Activated gamma-delta T cell treated with anti-CD3 and anti-CD28 coated beads, Interleukin-2, amount 50 U/mL, for 16 hours (primary cell): ENCODE measurements at places on chromosomes 5 and 9.

GRCh38 chr5:102971676-102972293, 148.2 kb downstream of the GIN1 start:
- DNase-seq: no peak

DNA sequence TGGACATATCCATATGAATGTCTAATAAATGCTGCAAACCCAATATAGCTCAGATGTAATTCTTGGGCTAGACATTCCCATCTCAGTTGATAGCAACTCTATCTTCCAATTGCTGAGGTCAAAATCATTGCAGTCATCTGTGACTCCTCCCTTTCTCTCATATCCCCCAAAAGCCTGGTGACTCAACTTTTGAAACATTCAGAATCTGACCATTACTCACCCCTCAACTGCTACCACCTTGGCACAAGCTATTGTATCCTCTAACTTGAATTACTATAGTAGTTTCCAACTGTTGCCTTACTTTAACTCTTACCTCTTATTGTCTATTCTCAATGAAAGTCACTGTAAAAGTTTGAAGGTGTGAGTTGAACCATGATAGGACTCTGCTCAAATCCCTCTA, 600.1 kb upstream of the RGMB start:
- no peak for DNase-seq

- DNase-seq: no peak
Observed at GRCh38 chr9:117974108-117974507, 269.9 kb downstream of the TLR4 start.

DNA sequence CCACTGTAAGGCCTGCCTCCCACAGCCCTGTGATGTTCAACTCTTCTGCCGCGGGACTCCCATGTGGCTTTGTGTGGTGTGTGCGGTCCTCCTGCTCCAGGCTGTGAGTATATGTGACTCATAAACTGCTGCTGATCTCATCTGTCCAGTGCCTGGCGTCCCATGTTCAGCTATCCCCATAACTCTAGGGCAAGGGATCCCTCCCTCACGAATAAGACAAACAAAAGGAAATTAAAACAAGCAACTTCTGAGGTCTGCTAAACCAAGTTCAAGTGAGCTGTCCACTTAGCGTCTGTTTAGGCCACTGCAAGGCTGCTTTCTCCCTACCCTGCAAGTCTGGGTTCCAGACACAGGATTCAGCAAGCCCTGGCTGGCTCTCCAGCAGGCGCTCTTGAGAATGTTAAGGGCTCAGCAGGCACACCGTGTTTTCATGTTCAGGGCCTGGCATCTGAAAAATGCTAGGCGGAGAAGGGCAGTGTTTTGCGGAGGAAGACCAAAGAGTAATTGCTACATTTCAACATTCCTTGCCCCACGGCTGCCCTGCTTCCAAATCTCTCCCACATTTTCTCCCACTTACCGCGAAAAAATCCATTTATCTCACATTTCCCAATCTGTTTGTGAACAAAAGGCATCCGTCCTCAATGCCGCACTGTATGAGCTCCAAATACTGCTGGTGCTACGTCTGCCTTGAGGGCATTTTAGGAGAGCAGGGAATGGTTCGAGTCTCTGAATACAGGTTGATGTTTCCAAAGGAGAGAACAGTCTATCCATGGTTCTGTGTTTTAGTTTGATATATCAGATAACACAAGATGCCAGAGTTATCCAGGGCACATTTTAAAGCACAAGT, 280.2 kb downstream of the SEMA5A start:
- no peak for DNase-seq

GRCh38 chr9:124011460-124012301, at the start of gene LHX2:
TSS of gene LHX2 (plus strand) at chr9:124011768. CDS start at chr9:124012349, 581 bp downstream.
- no peak for DNase-seq

- DNase-seq: no peak
Observed at GRCh38 chr9:892123-892522, 50.6 kb downstream of the DMRT1 start.

DNA sequence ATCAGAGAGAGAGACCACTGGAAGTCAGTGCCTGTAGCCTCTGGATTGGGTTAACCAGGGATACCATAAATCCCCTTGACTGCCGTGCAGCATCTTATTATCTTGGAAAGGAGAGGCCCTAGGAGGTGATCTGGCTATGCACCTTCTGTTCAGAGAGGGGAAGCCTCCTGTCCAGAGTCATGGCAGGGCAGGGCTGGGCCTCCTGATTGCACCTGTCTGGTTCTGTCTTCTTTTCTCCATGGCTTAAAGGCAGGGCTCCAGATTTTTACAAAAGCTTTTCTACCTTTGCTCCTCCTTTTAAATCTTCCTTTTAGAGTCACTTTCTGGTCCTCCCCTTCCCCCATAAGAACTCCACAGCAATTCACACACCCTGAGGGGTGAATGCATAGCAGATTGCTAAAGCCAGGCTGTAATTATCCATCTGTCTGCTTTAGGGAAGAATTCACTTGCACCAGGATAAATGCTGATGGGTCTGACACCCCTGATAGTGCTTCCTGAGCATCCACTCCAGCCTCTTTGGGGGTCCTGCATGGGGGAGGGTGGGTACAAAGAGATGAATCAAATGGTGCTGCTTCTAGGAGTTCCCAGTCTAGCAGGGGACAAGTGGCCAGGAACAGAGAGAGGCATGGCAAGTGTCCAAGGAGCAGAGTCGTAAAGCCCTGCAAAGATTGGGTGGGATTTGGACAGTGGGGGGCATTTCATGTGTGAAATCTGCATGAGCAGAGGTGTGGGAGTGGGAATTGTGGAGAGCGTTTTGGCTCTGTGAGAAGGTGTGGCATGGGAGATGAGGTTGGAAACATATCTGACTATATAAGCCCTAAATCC, 141.3 kb upstream of the ALDH1B1 start:
- no peak for DNase-seq

DNA sequence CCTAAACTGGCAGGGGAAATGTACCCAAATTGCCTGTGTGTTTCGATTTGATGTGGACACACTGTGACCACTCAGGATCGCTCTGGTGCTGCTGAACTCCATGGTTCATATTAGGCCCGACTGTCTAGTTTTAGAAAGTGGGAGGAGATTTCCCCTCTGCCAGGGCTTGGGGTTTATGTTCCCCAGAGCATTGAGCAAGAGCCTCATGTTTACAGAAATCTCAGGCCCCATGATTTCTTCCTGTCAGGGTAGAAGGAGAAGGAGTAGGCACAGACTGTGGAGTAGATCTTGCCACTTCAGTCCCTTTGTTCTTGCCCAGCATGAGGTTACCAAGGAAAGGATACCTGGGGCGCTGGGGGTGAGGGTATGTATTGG, 40.8 kb upstream of the GLRX start:
- DNase-seq: no peak

DNA sequence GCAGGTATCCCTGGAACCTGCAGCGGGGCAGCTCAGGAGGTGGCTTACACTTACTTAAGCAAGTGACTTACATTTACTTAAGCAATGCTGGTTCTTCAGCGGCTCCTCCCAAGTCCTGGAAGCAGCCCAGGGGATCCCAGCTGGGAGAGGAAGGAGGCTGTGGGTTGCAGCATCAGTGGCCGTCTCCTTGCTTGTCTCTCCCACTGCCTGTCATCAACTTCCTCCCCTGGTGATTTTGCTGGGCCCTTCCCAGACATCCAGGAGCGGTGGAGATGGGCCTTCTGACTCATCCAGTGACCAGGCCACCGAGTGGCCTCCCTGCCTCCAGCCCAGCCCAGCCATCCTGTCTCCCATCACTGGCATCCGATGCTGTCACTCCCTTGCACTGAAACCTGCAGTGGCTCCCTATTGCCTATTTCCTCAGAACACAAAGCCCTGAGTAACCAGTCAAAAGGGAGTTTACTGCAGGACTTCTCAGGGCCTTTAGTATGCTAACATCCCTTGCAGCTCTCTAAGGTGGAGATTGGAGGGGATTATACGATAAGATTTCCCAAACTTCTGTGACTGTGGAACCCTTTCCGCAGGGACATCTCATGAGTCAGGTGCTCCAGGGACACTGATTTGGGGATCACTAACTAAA, 155.9 kb upstream of the PHYKPL start:
- DNase-seq: no peak

DNA sequence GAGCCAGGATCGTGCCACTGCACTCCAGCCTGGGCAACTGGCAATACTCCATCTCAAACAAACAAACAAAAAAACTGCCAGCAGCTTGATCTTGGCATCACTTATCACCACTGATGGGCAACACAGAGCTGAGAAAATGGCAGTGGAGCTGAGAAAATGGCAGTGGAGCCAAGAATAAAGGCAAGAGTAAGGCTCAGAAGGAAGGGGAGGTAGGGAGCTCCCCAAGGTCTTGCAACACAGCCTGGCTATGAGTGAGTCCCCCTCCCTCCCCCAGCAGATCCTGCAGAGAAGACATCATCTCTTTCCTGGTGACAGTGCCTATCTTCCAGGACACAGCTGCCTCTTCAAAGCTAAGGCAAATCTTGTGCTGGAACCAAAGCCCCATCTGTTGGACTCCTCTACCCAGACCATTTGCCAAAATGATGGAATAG, 70.3 kb downstream of the UGCG start:
- DNase-seq: no peak

GRCh38 chr5:61964201-61964600, 341.8 kb upstream of the KIF2A start:
- no peak for DNase-seq

- no peak for DNase-seq
Observed at GRCh38 chr5:105789246-105789645, 1881.5 kb downstream of the EFNA5 start.

- no peak for DNase-seq
Observed at GRCh38 chr9:134875371-134875770, 5.2 kb upstream of the FCN2 start.

- DNase-seq: no peak
Observed at GRCh38 chr5:153470736-153471135, 19.7 kb upstream of the GRIA1 start.

- no peak for DNase-seq
Observed at GRCh38 chr5:38979535-38979934, 94.7 kb downstream of the RICTOR start.

- DNase-seq: no peak
Observed at GRCh38 chr9:37999588-38000189, 69.3 kb downstream of the SHB start.

- no peak for DNase-seq
Observed at GRCh38 chr5:32833663-32834062, 122.5 kb downstream of the NPR3 start.

- DNase-seq: no peak
Observed at GRCh38 chr5:51944500-51945125, 561.4 kb downstream of the ISL1 start.

GRCh38 chr5:173556142-173557028, 60.1 kb downstream of the BOD1 start:
- no peak for DNase-seq

GRCh38 chr5:72009280-72009679, 98.0 kb upstream of the MAP1B start:
- DNase-seq: no peak

DNA sequence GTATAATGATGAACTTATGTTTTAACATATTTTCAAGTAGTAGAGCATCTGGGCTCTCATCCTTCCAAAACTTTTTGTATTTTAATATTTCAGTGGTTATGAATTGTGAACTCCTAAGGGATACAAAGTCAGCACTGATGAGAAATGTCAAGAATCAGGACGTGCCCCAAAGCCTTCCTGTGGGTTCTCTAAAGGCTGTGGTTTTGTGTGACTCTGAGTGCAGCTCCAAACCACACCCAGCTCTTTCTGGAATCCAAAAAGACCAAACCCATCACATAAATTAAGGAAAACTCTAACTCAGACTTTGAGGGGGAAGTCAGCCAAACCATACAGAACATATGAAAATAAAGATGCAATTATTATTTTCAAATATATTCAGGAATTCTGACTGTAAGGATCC, 40.8 kb upstream of the SMU1 start:
- DNase-seq: no peak

DNA sequence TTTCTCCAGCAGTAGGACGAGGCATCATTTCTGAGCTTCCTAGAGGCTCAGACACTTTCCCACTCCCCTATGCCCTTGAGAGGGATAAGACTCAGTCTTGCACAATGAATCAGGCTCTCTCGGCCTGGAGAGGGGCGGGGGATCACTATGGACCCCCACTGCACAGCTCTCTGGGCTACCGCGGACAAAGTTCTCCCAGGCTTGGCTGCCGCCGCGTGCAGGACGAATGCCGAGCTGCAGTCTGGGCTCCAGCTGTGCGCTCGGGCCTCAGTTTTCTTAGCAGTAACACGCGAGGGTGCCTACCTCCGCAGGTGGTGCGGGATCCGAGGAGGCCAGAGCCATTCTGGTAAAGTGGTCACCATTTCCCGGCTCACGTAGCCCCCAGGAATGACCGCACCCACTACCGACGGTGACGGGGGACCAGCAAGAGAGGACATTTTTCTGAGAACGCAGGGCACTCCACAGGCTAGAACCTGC, 3.4 kb upstream of the MYORG start:
- DNase-seq: no peak

DNA sequence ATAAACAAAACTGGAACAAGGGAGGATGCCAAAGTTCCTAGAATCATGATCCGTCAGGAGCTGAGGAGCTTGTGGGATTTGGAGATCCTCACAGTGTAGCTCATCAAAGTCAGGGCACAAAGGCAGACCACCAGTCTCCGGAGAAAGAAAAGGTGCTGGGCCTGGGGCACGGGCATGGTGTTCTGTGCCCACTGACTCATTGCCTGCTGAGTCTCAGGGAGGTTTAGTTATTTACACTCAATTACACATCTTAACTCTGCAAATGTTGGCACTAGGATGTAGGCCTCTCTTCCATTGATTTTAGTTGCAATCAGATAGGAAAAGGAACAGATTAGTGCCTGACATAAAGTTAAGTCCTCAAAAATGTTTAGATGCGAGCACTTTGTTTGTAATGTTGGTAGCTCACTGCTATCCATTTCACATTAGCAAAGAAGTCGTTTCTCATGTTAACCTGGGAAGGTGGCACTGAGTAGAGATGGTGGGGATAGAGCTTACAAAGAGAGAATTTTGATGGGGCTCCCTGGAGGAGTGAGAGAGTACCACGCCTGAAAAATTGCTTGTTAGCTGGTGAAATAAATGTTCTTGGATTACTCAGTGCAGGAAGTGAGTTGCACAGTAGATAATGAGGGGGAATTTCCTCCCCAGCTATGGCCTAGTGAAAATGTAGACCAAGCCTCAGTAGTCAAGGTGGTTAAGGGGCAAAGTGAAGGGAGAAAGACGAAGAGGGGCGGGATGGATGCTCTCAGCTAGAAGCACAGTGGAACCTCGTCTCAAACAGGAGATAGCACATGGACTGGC, 109.5 kb upstream of the CD180 start:
- no peak for DNase-seq

DNA sequence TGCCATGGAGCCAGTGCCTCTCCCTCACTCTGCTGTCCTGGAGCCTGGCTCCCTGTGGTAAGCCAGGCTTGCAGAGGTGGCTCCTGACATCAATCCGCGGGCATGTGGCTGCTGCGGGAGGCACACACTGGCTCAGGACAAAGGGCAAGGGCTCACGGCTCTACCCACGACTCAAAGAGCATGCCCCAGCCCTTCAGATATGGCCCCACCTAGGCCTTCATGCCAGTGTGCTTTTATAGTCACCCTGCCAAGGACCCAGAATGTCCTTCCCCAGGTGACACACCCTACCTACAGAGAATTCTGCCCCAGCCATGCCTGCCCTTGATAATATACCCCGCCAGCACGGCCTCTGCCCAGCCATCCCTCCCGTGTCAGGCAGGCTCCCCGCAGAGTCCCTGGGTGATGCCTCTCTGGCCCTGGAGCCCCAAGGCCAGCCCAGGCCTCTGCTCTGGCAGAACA, 1.6 kb downstream of the MGAT4B start:
- DNase-seq: no peak
